ENCODE measurements at places on chromosomes 16 and 17.
A peak's percentile ranks its signal among the peaks of the same experiment; 100 is the strongest.

DNA sequence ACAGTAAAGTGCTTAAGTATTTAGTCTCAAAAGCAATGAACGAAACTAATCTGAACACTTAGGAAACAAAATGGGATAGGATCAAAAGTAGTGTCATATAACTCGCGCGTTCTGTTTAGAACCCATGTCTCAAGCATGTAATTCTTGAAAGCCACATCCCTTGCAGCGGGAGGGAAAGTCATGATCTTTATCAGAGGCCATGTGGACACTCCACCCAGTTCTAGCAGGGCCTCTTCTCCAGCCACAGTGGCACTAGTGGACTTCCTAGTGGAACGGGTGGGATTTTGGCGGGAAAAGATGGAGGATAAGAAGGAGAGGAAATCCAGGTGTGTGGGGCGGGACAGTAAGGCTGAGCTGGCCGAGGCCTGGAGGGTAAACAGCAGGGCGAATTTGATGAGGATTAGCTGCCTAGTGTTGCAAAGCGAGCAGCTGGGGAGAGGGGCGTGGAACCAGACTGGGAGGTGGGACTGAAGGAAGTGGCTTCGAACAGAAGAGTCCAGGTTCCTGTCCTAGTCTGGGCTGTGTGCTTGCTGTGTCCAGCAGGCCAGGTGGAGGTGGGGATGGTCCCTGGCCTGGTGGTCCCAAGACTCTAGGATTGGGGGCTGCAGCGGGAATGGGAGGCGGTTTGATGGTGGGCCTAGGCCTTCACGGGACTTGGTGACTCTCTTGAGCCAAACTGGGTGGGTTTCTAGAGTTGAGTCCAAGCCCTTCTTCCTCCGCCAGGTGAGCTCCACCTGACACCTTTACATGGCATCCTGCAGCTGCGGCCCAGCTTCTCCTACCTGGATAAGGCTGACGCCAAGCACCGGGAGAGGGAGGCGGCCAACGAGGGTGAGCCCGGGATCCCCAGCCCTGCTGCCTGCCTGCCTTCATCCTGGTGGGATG, 15.9 kb downstream of the POLR3E start:
- no peak for DNase-seq

- DNase-seq, result peak; percentile 22
Observed at GRCh38 chr16:11585460-11586377, 1.0 kb downstream of the LITAF start.

DNA sequence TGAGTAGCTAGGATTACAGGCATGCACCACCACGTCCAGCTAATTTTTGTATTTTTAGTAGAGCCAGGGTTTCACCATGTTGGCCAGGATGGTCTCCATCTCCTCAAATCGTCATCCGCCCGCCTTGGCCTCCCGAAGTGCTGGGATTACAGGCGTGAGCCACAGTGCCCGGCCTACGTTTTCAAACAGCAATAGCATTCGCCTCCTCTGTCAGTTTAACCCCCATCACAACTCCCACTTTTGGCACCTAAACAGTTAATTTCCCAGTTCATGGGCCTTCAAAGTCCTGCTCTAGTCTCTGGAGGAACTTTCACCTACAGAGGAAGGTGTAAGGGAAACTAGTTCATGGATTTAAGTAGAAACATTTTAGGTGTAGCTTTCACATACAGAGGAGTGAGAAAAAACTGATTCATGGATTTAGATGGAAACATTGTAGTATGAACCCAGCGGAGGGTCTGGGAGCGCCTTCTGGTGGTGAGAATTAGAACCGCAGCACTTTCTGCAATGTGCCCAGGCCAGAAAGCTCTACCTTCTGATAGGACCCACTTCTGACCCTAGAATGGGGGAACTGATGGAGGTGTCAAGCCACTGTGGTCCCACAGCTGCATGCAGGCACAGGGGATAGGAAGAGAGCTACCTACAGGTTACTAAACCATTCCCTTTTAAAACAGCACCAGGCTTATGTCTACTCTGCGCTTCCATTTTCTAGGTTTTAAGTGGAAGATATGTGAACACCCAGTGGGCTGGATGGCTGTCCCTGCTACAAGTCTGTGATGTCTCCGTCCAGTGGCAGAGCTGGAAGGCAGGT, 12.0 kb upstream of the MEOX1 start:
- DNase-seq, result peak; percentile 76

GRCh38 chr17:63137163-63137562, 171.1 kb downstream of the TANC2 start:
- DNase-seq, result no peak

DNA sequence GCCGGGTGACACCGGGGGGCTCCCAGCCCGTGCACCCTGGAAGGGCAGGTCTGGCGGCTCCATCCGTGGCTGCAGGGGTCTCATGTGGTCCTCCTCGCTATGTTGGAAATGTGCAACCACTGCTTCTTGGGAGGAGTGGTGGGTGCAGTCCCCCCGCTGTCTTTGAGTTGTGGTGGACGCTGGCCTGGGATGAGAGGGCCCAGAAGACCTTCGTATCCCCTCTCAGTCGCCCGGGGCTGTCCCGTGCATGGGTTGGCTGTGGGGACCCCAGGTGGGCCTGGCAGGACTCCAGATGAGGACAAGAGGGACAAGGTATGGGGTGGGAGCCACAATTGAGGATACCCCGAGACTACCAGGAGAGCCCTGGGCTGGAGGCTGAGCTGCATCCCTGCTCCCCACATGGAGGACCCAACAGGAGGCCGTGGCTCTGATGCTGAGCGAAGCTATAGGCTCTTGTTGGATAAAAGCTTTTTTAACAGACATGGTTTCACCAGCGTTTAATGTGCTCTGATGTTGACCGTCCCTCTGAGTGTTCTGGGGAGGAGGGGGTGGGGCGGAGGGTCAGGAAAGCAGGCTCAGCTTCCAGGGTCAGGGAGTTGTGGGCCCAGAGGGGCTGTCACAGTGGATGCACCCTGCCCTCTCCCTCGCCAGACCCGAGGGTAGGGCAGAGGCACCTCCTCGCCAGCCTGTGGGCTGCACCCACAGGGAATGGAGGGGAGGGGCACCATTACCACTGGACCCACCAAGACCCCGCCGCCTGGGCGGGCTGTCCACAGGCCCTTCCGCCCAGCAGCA, 5.4 kb downstream of the SPATA2L start:
- DNase-seq, result no peak

GRCh38 chr17:32504166-32504990, 17.6 kb downstream of the CDK5R1 start:
- DNase-seq, result peak; percentile 54

GRCh38 chr16:11395008-11395948, 50.0 kb downstream of the RMI2 start:
- DNase-seq, result no peak

- DNase-seq, result peak; percentile 43
Observed at GRCh38 chr17:57662644-57663308, 82.3 kb downstream of the CCDC182 start.

DNA sequence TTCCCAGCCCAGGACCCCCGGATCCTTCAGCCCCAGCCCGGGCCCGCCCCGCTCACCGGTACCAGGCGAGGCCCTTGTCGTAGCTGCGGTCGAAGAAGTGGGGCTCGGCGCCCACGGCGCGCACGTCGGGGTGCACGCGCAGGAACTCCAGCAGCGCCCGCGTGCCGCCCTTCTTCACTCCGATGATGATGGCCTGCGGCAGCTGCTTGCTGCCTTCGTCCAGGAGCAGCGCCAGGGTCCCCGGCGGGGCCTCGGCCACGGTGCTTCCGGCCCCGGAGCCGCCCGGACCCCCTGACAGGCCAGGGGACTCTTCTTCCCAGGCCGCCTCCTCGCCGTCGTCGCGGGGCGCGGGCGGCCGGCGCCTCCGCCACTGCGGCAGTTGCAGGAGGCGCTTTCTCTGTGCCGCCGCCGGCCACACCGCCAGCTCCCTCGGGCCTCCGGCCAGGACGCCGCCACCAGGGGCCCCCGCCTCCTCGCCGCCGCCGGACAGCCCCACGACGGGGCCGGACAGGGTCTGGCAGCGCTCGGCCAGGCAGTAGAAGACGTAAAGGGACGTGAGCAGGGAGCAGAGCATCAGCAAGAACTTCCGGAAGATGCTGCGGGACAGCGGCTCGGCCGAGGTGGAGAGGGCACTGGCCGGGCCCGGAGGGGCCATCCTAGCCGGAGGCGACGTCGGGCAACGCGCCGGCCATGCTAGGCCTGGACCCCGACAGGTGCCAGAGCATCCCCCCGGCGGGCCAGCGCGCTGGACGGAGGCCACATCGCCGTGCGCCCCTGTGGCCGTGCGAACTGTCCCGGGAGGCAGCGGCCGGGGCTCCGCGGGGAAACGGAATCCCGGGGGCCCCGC, 1.0 kb downstream of the HS3ST3A1 start:
- DNase-seq, result no peak

GRCh38 chr17:4417129-4417667, 16.5 kb upstream of the SPNS3 start:
- no peak for DNase-seq

- no peak for DNase-seq
Observed at GRCh38 chr17:21089933-21090901, 36.5 kb upstream of the DHRS7B start.

DNA sequence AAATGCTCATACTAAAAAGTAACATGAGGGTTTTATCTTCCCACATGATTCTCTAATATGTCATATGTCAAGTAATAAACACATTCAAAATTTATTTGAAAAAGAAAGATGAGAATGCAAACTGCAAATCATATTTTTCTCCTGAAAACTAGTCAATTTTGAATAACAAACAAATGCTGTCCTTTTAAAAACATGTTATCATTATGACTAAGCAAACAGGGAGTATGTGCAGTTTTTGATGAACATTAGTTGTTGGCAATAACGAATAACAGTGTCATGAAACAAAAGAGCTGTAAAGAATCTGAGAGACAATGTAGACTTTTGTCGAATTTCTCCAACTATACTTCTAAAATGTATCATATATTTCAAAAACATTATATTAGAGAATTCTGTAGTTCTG, 34.8 kb downstream of the RPGRIP1L start:
- no peak for DNase-seq

GRCh38 chr16:57043248-57043647, 49.1 kb upstream of the CPNE2 start:
- no peak for DNase-seq

- DNase-seq, result peak; percentile 66
Observed at GRCh38 chr16:27315333-27316037, 1.7 kb downstream of the IL4R start.

GRCh38 chr17:54353789-54354525, 531.2 kb downstream of the KIF2B start:
- no peak for DNase-seq

- DNase-seq, result no peak
Observed at GRCh38 chr16:54926166-54926838, 4.4 kb upstream of the IRX5 start.

GRCh38 chr16:74603848-74604247, 3.1 kb downstream of the GLG1 start:
- DNase-seq, result no peak

DNA sequence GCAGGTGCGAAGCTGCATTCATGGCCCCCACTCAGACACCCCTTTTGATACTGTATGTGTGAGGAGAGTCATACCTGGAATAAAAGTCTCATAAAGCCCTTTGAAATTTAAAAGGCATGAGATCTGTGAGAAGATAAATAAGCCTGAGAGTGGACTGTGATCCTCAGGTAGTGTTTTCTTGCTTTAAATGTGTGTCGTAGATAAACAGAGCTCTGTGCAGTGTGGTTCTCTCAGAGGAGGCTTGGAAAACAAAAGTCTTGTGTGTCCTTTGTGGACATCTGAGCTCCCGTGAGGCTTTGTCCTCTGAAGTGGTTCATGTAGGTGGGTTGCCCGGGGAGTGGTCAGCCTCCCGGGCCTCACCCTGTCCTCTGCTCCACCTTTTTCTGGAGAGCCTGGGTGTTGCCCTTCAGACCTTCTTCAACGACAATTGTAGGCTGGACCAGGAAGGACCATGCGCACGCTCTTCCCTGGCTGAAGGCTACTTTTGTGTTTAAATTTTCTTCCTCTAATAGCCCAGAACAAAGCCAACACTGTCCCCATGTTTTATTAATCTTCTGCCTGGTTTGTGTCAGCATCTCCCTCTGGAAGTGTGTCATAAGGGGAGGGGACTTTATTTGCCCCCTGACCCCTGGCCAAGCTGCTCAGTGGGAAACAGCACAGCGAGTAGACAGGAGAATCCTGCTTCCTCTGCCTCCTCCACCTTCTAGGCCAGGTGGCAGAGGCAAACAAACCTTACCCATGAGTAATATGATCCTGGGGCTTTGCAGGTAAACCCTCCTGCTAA, 151.2 kb downstream of the MSI2 start:
- no peak for DNase-seq

GRCh38 chr17:77865112-77865611, 93.3 kb upstream of the TNRC6C start:
- DNase-seq, result no peak

DNA sequence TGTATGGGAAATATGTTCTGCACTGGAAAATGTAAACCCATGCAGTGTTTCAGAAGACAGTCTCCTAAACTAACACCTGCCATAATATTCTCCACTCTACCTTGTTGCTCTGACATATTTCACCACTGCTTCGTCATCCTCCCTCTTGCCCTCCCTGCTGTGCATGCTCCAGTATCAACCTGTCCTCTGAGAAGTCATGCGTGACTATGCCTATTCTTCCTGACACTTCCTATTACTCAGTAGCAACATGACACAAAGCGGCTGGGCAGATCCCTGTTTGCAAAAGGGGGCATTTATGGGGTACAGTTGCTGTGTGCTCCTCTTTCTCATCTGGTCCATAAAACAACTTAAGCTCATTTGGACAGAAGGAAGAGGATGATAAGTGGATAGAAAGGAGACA, 805.6 kb upstream of the EEF2KMT start:
- DNase-seq, result no peak

- no peak for DNase-seq
Observed at GRCh38 chr16:72996291-72997062, 51.5 kb downstream of the ZFHX3 start.

- no peak for DNase-seq
Observed at GRCh38 chr16:88059701-88060386, 108.6 kb downstream of the BANP start.

DNA sequence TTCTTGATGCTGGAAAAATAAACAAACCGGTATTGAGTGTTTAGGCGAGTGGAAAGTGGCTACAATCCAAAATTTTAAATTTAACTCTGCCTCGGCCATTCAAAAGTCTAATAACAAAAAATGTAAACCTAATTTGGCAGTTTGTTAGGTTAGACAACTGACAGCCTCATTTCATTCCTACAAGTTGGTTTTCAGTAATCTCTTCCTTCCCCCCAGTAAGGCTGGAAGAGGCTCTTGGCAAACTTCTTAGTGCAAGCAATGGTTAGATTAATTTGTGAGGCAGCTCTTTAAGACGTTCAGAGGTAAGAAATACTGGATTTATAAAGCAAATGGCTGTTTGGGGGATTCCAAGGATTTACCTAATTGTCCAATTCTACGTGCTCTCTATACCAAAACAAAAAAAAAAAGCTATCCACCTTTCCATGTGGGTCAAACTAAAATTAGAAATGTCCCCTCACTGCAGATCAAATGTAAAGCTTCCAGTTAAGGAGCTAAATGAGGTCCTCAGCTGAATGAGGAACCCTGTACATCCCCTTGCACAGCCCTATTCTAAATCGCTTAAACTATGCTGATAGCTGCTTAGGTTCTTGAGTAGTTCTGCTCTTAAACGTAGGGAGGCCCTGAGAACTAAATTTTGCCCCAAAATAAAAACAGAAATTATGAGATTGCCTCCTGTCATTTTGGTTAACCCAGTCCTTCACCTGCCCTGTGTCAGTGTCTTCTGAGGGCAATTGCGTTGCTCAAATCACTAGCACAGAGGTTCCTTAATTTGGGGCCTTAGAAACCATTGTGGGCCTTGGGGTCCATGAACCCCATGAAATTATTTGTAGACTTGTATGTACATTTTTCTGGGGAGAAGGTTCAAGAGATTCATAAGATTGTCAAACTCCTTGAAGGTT, 2.9 kb downstream of the HEXIM1 start:
- no peak for DNase-seq

Data from CD4-positive, alpha-beta T cell treated with Interleukin-6 for 4 hours (primary cell).